Stimulated activated CD4-positive, alpha-beta T cell treated with anti-CD3 and anti-CD28 coated beads, Interleukin-4, amount 100 ng/mL, for 24 hours (primary cell): ENCODE measurements at places on chromosomes 11 and 22.

DNA sequence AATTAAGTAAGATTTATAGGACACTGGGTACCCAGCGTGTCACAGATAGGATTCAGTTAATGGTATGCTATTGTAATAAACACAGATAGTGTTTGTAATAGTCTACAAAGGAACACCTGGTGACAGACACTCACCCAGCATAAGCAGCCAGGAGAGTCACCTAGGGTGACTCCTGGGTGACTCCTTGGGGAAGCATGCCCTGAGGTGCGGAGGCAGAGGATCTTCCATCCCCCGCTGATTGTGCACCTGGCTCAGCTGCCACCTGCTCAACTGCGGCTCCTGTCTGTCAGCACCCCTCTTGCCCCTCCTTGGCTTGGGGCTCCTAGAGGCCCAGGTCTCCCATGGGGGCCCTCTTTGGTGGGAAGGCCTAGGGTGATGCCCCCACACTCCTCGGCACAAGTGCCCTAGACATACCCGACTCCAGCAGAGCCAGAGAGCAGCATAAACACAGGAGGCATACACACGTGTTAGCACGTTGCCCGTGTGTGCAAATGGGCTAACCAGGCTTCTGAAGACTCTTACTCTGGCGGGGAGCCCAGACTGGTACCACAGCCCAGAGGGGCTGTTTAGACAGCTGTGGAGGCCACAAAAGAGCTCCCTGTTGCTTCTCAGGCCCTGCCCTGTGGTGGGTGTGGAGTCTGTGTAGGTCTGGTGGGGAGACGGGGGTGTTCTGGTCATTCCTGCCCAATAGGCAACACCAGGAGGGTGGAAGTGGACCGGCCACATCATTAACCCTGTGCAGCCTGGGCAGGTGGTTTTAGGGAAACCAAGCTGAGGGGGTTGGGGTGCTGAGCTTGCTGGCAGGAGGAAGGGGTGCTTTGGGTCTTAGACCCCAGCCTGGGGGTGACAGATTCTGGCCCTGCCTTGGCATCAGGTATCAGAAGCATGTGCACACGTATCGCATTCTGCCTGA, 3.0 kb downstream of the INPPL1 start:
- no peak for DNase-seq

DNA sequence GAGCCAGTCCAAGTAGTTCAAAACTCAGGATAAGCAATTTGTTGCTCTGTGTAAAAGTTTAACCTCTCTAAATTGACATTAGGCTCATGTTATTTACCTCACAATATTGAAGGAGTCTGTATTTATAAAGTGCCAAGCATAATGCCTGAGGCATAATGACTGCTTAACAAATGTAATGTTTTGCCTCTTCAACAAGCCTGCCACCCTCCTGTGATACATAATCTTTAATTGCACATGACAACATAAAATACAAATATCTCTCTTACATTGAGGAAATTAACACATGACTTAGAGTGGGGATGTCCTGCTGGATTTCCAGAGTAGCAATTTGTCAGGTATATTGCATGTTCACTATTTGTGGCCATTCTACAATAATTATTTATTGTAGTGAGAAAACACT, 469.2 kb upstream of the ANO5 start:
- no peak for DNase-seq

- DNase-seq = no peak
Observed at GRCh38 chr22:29788339-29789279, 21.4 kb downstream of the UQCR10 start.

DNA sequence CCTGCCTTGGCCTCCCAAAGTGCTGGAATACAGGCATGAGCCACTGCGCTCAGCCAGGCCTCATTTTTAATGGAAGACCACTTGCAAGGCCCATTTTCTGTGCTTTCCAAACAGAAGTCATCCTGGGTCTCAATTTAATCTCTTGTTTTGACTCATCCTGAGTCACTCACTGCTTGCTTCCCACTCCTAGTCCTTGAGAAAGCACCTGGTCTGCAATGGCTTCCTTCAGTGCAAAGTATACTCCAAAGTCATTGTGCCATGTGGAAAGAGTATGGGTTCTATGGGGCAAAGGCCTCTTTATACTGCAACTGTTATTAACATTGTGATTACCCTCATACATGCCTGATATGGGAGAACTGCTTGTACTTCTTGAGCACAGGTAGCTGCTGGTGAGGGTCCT, 18.3 kb upstream of the SLC5A1 start:
- no peak for DNase-seq

GRCh38 chr22:40116496-40117200, 61.1 kb upstream of the TNRC6B start:
- peak; percentile 17 for DNase-seq

DNA sequence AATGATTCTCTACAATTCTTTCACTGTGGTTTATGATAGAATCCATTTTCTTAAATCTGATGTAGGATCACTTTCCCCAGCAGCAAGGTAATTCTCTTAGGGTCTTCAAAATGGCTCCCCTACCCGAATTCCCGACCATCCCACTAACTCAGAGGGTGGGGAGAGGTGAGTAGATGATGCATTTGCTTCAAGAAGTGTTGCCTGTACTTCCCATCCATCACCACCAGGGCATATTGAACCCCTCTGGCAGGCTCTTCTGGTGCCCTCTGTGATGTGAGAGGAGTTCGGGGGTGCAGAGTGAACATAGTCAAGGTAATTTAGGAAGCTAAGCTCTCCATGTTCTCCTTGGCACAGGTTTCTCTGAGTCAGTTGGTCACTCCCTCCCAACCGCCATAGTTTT, 52.3 kb downstream of the ZNRF3 start:
- no peak for DNase-seq

DNA sequence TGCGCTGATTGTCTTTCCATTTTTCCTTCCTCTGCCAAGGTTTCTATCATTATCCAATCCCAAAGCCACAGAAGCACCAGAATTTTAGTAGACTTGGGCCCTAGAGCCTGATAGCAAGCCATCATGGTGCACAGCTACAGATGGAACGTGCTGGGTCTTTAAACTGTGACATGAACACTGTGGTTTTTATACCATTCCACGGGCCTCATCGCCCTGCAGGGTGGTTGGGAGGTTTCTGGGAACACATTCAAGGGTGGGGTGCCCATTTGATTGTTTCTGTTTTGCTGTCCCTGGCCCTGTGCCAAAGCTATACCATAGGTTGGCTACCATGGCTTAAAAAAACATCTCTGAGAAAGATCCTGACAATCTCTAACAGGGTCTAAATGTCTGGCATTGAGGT, 151.9 kb downstream of the CACNA1I start:
- DNase-seq = no peak

- no peak for DNase-seq
Observed at GRCh38 chr11:14374922-14375830, 16.2 kb upstream of the RRAS2 start.

DNA sequence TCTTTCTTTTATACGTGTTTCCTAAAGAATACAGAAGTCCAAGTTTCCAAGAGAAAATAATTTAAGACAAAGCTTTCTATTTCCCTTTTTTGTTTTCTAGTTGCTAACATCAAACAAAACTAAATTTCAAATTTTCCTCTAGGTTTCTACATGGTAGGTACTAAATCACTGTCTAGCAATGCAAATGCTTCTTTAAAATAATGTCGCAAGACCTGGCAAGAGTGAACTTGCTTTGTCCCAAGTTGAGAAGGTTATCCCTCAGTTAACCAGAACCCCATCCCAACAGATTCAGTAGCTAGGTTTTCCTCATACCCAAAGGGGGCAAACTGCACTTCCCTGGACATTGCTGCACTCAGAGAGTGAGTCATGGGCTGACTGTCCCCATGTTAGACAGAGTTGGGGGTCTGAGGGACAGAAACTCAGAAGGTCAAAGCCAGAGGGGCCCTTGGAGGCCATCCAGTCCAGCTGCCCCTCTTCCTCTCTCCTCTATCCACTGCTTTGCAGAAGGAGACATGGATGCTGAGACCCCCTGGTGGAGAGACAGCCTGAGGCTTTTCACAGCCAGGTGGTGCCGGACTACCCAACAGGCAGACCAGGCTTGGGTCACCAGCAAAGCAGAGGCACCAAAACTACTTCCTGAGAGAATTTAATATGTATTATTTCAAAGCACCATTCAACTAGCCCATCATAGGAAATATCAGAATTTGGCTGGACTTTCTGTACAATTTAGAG, 23.1 kb downstream of the OR2AT4 start:
- no peak for DNase-seq

GRCh38 chr11:3641191-3641590, 601 bp downstream of the ART5 start:
- DNase-seq = no peak

- no peak for DNase-seq
Observed at GRCh38 chr11:45647786-45648185, 17.6 kb downstream of the CHST1 start.

- no peak for DNase-seq
Observed at GRCh38 chr22:39212721-39213376, 31.9 kb downstream of the PDGFB start.

GRCh38 chr11:9787981-9788521, 124.2 kb downstream of the SWAP70 start:
- no peak for DNase-seq

- no peak for DNase-seq
Observed at GRCh38 chr11:63621071-63621470, 6.8 kb upstream of the PLAAT3 start.

- no peak for DNase-seq
Observed at GRCh38 chr22:31333641-31334040, 12.5 kb downstream of the PATZ1 start.

DNA sequence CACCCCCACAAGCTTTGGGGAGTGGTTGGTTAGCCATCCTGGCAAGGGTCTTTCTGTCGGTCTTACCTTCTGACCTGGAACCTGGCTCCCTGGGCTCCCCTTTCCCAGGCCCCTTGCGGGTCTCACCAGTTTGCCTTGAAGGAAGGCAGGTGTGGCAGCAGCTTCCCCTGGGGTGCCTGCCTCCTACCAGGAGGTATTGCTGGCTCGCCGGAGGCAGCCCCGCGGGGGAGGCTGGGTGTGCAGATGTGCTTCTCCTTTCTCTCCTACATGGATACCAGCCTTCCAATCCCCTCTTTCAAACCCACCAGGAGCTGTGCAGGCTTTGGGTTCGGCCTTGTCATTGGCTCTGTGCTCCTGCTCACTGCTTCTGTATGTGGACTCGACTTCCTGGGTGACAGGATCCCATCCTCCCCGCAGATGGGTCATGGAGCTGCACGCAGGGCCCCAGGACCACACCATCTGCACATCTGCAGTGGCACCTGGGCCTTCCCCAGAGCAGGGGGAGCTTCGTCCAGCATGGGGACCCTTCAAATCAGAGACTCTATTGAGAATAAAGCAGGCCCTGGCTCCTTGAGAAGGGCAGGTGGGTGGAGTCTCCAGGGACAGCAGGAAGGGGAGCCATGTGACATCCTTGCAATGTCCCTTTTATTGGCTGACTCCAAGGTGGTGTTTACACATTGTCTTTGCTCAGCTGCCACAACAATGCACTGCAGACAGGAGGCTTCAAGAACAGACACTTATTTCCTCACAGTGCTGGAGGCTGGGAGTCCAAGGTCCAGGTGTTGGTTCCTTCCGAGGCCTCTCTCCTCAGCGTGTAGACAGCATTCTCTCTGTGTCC, 592.0 kb downstream of the BRD1 start:
- DNase-seq = no peak

GRCh38 chr11:76184551-76184993, 21.7 kb downstream of the WNT11 start:
- DNase-seq = no peak

GRCh38 chr22:21025266-21025665, 7.1 kb downstream of the SLC7A4 start:
- DNase-seq = no peak

- no peak for DNase-seq
Observed at GRCh38 chr11:65169164-65169641, 830 bp upstream of the SPDYC start.

- DNase-seq = no peak
Observed at GRCh38 chr11:102719620-102720277, 5.0 kb downstream of the MMP8 start.

DNA sequence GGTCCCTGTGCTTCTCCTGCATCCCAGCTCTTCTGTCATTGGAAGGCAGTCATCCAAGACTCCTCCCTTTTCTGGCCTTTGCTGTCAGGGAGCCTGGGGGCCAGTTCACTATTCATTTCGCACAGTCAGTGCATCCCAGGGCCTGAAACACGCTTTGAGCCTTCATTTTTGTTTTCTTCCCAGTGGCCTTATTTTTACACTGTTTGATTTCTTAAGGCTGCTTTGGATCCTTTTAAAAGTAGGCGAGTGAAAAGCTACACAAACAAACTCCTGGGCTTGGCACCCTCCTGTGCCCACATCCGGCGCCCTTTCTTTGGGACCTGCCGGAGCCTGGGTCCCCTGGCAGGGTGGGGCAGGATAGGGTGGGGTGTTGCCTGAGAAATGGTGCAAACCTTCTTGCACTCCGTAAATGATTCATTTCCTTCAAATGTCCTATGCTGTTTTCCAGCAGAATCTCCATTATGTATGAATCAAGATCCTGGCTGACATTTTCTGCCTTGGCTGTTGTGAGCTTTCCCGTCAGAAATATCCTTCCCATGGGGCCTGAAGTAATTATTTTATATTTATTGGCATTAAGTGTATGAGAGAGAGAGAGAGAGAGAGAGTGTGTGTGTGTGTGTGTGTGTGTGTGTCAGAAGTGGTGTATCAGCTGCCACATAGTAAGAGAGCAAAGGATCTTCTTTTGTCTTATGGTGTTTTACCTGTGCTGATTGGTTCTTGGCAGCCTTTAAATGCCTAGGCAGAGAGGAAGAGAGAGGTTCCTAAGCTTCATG, 45.6 kb downstream of the BCR start:
- DNase-seq = no peak

DNA sequence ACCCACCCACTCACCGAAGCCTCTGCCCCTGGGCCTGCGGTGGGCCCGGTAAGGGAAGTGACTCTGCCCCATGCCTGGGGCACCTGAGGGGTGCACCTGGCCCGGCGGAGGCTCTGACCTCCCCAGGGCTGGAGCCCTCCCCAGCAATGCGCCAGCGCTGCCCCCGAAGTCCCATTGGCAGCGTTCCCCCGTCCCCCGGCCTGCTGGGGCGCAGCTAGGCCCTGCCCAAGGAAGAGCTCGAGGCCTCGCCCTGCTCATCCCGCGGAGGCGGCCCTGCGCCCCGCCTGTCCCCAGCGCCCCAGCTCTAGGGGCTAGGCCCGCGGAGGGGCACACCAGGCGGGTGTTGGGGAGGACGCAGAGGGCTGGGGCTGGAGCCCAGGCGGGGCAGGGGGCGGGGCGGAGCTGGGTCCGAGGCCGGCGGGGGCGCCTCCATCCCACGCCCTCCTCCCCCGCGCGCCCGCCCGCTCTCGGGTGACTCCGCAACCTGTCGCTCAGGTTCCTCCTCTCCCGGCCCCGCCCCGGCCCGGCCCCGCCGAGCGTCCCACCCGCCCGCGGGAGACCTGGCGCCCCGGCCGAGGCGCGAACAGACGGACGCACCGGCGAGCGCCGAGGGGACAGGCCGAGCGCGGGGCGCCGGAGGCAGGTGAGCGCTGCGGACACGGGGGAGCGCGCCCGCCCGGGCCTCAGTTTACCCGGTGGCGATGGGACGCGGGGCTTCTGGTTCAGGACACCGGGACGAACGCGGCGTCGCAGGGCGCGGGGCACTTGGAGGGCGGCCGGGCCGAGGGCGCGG, at the start of gene EPS8L2:
TSS of gene EPS8L2 (plus strand) at position 586 of the 793 bp plus-strand sequence. CDS start 3,177 bp downstream, outside the sequence.
- DNase-seq = no peak

DNA sequence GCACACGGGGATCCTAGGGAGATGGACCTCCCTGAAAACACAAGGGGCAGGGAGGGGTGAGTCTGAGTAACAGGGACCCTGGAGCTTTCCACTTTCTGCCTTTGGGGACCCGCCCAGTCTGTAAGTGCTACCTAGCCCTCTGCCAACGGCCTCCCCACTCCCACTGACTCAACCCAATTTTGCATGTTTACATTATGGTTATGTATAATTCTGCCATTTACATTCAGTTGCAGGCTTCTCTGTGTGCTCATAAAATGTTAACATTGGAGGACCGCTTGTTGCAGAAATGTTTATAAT, 105.8 kb downstream of the DSCAML1 start:
- DNase-seq = no peak
